ENCODE measurements at places on chromosomes 2 and 18.

DNA sequence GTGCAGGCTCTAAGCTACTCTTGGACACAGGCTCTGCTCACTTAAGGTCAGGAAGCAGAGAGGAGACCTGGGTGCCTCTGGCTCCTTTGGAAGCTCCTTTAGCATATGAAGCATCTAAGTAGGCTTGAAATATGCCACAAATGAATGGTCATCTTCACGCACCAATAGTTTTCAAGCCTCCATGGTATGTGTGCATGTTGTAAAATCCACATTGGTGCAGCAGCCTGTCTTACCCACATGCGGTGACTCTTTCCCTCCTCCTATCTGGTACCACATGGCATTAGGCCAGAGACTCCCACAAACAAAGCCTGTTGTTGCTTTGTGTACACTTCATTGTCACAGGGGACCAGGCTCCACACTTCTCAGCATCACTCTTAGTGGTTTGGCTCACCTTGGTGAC lies 442.2 kb upstream of the RAB12 start:
- DNase-seq, result no peak

- DNase-seq, result no peak
Observed at GRCh38 chr2:215517391-215517790, 81.5 kb upstream of the FN1 start.

- DNase-seq, result no peak
Observed at GRCh38 chr2:203451689-203452088, 83.4 kb downstream of the RAPH1 start.

- DNase-seq, result no peak
Observed at GRCh38 chr2:134120406-134120732, 133.5 kb upstream of the MGAT5 start.

DNA sequence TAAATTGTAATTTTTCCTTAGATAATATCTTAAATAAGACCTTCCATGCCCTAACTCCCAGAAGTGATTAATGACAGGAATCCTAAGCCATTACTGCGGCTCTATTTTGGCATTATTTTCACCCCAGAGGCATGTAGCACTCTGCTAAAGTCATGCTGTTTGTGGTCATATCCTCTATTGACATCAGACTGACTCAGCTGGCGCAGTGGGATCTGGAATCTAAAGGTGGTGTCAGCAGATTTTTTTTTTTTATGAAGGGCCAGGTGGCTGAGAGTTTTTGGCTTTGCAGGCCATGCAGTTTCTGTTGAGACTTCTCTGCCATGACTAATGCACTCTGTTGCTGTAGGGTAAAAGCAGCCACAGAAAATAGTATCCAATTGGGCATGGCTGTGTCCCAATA lies 64.1 kb upstream of the ACVR1C start:
- DNase-seq, result no peak

GRCh38 chr18:79792096-79792987 lies 5.4 kb upstream of the KCNG2 start:
- no peak for DNase-seq

DNA sequence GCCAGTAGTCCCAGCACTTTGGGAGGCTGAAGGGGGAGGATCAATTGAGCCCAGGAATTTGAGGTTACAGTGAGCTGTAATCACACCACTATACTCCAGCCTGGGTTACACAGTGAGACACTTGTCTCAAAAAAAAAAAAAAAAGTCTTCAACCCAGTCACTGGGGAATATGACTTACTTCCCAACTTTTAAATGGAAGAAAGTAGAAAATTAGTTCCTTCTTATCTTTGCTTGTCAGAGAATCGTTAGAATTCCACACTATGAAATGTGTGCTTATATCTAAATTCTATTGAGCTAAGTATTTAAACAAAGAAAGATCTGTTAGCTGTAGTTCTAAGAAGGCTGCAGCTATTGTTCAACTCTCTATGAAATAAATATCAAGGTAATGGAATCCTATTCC lies 22.4 kb downstream of the DYNC2LI1 start:
- DNase-seq, result no peak

- no peak for DNase-seq
Observed at GRCh38 chr2:145221516-145221915, 701.6 kb upstream of the ZEB2 start.

GRCh38 chr2:189360861-189361260 lies 80.4 kb upstream of the WDR75 start:
- no peak for DNase-seq

DNA sequence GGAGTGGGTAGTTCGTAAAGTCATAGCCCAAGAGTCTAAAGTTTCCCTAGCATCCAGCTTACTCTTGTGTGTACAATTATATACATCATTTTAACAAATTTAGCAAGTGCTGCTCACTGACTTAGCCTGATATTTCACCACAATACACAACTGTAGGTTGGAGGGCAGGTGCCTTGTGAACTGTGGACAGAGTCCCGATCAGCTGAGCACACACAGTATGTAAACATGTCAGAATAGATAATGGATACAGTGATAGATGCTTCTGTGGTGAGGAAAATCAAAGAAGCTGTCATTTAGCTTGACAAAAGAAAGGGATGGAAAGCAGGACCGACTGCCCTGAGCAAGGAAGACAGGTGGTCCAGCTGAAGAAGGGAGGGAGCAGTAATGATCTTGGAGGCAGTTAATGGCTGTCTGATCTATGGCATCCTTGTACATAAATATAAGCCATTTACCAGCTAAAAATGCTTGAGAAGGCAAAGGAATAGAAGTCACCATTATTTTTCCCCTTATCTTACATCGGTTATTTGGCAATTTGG lies 372.8 kb upstream of the UBE2E3 start:
- no peak for DNase-seq

DNA sequence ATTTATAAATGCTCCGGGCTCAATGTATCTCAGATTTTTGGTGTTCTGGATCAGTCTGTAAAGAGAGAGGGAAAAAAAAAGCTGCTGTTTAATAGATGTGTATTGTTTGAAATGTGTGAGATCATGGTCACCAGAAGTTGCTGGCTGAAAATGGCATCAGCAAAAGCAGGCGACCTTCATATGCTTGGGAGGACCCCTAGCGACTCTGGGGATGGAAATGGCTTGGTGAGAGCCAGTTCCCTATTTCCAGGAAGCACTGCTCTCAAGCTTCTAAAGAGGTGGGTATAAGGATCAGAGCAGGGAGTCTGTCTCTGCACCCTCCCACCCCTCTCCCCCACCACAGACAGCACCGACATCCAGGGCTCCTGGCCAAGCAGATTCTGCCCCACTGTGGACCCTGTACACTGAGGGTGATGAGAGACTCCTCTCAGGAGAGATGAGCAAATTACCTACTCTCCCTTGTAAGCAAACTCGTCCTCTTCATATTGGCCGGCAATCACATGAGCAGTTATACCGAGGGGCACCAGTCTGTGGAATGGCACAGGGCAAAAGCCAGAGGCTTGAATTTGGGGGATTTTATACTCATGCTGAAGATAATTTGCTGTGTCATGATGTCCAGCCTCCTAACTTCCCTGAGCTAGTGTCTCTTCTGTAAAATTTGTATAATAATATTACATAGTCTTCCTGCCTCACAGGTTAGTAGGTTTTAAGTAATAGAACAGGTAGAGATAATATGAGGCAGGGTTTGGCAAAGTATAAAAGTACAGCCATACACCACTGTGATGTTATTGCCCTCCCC lies 29.6 kb downstream of the LHCGR start:
- no peak for DNase-seq

DNA sequence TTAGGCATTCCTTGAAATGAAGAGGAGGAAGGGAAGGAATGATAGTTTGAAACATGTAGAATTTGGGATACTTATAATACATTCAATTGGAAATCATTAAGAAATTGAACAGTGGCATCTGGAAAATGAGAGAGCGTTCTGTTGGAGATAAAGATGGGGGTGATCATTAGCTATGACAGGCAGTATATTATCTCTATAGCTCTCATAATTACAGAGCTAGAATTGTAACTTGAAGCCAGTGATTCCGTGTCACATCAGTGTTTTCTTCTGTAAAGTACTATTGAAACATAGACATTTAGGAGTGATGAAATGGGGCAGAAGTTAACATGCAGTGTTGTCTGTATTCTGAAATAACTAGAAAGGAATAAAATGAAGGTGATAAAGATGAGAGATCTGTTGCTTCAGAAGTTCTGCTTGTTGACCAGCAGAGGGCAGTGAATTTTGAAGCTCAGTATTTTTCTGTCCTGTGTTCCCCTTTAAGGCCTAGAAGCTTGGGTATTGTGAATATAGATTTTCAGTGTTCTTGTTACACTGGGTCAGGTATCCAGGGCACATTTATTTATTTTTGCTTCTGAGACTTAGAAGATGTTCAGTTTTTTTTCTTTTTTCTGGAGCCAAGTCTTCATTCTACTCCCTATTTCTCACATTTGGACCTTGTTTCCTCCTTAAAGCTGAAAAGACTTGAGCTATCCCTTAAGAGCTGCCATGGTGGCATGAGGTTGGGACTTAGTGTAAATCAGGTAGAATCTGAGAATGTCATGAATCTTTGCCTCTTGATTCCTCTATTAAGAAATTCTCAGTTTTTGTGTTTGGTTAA lies 157.4 kb downstream of the TAF4B start:
- DNase-seq, result no peak

DNA sequence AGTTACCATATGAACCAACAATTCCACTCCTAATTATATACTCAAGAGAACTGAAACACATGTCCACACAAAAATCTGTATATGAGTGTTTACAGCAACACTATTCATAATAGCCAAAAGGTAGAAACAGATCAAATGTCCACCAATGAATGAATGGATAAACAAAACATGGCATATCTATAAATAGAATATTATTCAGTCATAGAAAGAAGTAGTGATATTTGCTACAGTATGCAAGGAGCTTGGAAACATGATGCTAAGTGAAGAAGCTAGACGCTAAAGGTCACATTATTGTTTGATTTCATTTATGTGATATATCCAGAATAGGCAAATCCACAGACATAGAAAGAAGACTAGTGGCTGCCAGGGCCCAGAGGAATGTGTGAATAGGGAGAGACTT lies 92.0 kb downstream of the RTTN start:
- no peak for DNase-seq

DNA sequence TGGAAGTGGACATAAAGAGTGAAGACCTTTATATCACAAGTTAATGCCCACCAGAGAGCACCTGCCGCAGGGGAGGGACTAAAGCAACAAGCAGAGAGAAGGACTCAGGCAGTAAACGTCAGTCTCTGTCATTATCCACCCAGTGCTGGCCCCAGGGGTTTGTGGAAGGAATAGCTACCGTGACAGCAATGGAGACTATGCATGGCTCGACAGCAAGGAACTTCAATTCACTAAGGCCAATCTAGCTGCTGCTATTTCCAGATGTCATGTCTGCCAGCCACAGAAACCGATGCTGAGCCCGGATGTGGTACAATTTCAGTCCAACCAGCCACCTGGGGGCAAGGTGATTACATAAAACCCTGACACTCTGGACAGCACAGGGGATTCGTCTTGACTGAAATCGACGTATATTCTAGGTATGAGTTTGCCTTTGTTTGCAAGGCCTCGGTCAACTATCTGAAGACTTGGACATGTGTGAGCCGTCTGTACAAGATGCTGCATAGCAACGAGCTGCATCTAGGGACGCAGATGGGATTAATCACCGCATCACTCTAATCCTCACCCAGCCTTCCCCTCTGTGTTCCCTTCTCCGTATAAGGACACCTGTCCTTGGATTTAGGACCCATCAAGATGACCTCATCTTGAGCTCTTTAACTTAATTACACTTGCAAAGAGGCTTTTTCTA lies 154.1 kb upstream of the SH3BP4 start:
- DNase-seq, result no peak

GRCh38 chr2:45786030-45786835 lies 134.8 kb downstream of the PRKCE start:
- no peak for DNase-seq

DNA sequence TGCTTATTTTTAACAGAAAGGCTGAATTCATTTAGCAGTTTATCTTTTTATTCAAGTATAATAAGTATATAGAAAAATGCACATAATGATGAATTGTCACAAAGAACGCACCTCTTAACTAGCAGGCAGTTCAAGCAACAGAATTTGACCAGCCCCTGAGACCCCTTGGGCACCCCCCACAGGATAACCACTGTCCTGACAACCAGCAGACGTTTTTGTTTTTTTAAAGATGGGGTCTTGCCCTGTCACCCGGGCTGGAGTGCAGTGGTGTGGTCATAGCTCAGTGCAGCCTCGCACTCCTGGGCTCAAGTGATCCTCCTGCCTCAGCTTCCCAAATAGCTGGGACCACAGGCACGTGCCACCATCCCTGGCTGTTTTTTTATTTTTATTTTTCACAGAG lies 14.0 kb downstream of the PRELID3A start:
- no peak for DNase-seq

GRCh38 chr2:24912523-24912922 lies 7.5 kb downstream of the ADCY3 start:
- no peak for DNase-seq

DNA sequence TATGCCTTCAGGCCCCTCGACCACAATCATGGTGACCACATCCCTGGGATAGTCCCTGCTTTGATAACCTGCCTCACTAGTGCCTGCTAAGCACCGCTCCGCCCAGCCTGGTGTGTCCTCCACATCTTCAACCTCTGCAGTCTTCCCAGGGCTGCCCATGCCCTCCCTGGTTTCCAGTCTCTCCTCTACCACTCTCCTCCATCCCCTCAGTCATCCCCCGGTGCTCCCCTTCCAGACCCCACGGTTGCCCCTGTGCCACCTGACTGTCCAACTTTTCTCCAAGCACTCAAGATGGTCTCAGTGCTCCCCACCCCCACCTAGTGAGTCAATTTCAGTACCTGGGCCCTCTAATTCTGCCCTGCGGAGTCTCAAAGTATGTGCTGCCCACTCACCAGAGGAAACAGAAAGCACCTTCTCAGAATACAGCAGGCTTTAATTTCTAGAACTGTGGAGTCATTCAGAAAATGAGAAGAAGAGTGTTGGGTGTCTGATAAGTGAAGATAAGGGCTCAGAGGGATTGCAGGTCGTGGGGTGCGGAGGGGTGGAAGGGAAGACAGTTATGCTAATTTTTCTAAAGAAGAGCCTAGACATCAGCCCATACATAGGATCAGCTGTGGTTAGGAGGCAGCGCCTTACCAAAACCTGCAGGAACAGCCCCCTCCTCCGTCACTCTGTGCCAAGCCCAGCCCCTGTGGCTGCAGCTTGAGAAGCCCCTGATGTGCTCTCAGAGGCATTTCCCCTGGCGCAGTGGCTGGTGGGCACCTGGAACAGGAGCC lies 53.6 kb upstream of the CAB39 start:
- DNase-seq, result no peak

DNA sequence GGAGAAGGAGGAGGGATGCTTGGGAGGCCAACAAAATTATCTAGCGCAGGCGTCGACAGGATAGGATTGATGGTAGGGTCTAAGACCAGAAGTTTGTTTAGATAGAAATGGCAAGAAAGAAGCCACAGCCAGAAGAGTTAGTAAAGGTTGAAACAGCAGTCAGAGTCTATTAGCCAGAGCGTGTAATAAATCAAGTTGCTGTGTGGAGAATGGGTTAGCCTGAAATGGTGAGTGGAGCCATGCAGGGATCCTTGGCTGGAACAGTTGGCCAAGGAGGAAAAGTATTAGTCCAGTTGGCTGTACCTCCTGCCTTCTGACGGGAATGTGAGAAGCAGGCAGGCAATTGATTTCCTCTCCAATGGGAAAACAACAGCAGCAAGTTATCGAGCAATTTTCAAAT lies 190.7 kb upstream of the CCDC68 start:
- DNase-seq, result no peak

All from pancreas (tissue), 10 donors.